ENCODE measurements at places on chromosomes 7 and 10.

GRCh38 chr10:31586723-31587638 is 268.0 kb downstream of the ZEB1 start:
- no peak for DNase-seq

- peak; percentile 38 for DNase-seq
These were observed 29.8 kb upstream of the PURB start for GRCh38 chr7:44914992-44915607.

GRCh38 chr10:132301371-132302330 is 6.1 kb downstream of the STK32C start:
- no peak for DNase-seq

DNA sequence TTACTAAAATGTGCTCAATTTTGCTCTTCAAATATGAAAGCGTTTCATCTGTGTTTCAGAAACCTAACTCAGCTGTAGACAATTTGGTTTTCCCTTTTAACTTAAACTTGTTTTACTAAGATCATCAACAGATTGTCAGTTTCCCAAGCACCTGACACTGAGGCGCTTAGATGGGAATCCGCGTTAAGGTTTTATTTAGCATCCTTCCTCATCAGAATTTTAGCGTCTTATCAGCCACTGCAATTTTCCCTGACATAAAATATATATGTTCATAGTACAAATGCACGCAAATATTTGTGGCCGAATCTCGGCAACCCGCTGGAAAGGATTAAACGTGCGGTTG is 1.2 kb downstream of the SGCE start:
- no peak for DNase-seq

DNA sequence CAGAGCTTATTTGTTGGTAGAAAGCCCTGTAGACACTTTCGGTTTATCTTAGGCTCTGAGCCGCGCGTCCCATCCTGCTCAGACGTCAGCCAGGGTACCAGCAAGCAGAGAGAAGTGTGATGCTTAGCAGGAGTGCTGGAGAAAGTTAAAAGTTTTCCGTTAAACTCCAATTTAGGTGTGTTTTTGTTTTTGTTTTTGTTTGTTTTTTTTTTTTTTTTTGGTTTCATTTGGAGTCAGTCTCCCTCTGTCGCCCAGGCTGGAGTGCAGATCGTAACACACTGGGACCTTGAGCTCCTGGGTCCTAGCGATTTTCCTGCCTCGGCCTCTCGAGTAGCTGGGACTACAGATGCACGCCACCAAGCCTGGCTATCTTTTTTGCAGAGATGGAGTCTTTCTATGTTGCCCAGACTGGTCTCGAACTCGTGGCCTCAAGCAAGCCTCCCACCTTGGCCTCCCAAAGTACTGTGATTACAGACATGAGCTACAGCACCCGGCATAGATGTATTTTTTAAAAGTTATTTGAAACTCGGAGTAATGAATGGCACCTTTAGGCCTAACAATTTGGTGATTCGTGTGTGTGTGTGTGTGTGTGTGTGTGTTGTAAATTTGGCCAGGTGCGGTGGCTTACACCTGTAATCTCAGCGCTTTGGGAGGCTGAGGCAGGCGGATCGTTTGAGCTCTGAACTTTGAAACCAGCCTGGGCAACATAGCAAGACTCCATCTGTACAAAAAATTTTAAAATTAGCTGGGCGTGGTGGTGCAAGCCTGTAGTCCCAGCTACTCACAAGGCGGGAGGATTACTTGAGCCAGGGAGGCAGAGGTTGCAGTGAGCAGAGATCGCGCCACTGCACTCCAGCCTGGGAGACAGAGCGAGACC is 1.3 kb upstream of the HIP1 start:
- DNase-seq: no peak

DNA sequence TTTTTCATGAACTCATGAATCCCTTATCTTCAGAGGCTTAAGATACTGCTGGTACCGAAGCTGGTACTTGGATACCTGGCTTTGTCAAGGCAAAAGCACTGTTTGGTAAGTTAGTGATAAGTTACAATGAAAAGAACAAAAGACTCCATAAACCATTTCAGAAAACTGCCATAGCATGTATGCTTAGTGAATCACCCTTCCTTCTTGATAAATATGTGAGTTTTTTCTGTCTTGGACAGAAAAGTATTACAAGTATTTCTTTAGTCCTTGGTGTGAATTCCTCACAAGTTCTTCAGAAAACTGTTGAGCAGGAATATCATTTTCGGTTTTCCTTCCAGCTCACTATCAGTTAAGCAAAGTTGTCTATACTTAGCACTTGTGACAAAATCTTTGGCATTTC is 25.6 kb downstream of the PUS7 start:
- no peak for DNase-seq

DNA sequence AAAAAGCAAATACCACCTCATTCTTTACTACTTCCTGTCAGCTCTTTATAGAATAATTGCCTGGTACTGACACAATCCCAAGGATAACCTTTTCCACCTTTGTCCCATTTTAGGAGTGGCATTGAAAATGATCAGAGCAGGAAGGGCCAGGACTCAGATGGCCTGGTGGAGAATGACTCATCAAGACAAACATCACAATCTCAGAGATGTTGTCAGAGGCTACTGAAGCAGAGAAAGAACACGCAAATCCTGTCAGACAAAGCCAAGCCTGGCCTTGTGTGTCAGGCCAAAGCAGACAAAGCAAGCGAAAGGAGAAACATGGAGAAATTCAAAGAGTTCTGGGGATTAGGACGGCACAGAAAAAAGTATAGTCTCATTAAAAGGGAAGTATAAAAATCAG is 40.9 kb downstream of the NSUN6 start:
- no peak for DNase-seq

GRCh38 chr10:5662708-5663579 is 3.5 kb downstream of the ASB13 start:
- no peak for DNase-seq

- DNase-seq: no peak
These were observed 273.7 kb upstream of the KLF14 start for GRCh38 chr7:131007439-131008330.

GRCh38 chr7:128203710-128204214 is 37.3 kb upstream of the LEP start:
- DNase-seq: no peak

DNA sequence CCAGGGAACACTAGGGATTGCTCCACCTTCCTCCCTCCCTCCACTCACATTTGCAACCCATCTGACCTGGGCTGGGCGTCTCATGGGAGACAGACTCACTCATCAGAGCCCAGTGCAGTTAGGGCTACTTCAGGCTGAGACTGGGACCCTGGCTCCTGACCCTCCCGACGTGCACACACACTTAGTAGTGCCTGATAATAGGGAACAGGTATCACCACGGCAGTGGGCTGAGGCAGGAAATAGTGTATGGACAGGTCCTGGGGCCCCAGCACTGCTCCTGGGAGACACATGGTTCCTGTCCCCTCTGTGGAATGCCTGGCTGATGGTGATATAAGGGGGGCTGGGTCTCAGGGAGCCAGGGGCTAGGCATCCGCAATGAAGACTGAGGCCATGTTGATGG is 14.3 kb downstream of the AQP1 start:
- no peak for DNase-seq

DNA sequence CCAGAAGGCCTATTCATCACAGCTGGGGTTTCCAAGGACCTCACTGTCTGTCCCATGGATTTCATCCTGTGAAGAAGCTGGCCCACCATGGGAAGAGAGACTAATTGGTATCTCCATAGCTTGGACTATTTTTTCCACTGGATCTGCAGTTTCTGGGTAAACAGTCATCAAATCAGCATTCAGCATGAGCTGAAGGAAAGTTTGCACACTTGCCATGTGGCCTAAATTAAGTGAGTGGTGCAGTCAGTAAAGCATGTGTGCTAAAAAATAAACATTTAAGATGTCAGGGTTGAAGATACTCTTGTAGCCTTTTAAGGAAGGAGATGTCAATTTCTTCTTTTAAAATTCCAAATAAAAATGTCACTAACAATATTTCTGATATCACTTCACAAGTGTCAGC is 381.1 kb upstream of the ZMIZ1 start:
- DNase-seq: no peak

GRCh38 chr7:34044734-34045353 is 139.5 kb downstream of the BMPER start:
- DNase-seq: no peak

DNA sequence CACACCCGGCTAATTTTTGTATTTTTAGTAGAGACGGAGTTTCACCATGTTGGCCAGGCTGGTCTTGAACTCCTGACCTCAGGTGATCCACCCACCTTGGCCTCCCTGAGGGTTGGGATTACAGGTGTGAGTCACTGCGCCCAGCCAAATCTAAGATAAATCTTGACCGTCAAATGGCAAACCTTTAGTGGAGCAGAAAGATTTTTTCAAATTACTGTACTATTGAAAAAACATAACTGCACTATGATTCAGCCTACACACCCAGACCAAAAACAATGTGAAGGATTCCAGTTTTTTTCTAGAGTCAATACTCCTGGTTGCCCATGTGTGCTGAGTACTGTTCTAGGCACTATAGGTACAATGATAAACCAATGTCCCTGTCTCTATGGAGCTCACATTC is 33.9 kb upstream of the SVIL start:
- DNase-seq: no peak

DNA sequence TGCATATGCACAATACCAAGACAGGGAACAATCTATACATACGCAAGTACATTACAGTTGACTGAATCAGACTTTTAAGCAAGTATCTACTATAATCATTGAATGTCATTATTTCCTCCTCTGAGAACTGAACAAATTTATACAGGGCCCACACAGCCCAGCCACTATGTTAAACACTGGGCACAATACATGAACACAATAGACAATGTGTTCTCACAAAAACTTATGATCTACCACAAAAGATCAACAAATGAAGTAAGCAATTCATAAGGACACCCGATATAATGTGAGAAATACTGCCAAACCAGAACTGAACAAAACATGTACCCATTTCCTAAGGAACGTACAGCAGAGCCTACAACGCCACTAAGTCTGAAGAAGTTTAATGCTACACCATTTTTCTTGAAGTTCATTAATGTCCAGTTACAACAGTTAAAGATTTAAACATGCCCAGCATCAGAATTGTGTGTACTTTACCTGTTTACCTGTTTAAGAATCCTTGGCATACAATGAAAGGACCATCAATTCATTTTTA is 31.5 kb downstream of the SHTN1 start:
- DNase-seq: no peak

DNA sequence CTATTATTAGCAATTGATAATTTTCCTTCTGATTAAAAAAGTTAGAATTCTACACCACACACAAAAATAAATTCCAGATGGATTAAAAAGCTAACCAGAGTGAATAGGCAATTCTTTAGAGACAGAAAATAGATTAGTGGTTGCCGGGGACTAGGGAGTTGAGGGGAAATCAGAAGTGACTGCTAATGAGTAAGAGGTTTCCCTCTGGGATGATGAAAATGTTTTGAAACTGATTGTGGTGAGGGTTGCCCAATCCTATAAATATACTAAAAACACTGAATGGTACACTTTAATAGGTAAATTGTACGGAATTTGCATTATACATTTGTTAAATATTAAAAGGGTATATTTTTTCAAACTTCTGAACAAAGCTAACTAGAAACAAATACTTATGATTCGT is 214.9 kb downstream of the GPAM start:
- DNase-seq: no peak

GRCh38 chr7:133535308-133535707 is 282.4 kb downstream of the EXOC4 start:
- DNase-seq: no peak

- no peak for DNase-seq
These were observed 259.2 kb downstream of the PTEN start for GRCh38 chr10:88122576-88122975.

DNA sequence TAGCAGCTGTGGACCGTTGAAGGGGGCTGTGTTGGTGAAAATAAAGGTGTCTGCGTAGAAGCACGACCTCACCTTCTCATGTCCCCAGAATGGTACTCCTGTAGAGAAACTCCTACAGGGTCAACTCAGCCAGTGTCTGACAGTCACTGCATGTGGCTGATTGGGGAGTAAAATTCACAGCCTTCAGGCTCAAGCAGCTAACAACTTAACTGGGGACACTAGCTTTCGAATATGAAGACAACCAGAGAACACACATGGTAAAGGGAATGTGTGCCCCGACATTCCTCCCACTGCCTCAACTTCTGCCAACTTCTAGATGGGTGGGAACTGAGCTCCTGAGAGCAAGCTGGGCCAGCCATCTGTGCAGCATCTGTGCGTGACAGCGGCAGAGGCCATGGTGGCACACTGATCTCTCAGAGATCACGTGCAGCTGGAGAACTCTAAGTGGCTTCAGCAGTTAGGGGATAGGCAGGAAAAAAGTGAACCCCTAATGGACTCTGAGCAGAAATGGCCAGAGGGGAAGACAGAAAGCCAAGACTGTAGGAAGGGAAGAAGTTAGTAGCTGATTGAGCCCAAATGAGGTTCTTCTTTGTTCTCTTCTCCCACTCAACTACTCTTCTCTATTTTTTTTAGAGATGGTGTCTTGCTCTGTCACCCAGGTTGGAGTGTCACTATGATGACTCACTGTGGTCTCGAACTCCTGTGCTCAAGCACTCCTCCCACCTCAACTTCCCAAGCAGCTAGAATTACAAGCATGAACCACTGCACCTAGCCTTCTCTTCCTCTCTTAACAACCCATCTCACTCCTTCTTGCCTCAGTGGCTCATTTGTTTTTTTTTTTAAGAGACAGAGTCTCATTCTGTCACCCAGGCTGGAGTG is 280.8 kb downstream of the ZEB1 start:
- no peak for DNase-seq

DNA sequence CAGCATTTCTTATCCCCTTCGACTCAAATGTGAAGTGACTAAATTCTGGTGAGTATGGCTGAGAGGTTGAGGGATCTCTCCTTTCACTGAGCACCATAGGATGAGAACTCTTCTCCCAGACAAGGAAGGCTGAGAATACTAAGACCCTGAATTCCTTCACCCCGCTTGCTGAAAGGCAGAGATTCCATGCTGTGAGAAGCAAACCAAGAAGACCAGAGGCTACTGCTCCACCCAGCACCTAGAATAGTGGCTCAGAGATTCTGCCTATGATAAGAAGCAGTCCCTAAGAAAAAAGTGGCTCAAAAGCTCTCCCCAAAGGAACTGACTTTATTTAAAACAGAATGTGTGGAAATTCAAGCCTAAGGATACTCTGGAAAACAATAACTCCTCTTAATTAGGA is 26.7 kb upstream of the WNT2 start:
- DNase-seq: no peak

GRCh38 chr7:37540917-37541316 is 92.3 kb upstream of the ELMO1 start:
- no peak for DNase-seq

- DNase-seq: no peak
These were observed 165.3 kb downstream of the NRG3 start for GRCh38 chr10:82040336-82040735.

Data from activated naive CD4-positive, alpha-beta T cell (primary cell).